ENCODE measurements at places on chromosomes 2 and 18.

DNA sequence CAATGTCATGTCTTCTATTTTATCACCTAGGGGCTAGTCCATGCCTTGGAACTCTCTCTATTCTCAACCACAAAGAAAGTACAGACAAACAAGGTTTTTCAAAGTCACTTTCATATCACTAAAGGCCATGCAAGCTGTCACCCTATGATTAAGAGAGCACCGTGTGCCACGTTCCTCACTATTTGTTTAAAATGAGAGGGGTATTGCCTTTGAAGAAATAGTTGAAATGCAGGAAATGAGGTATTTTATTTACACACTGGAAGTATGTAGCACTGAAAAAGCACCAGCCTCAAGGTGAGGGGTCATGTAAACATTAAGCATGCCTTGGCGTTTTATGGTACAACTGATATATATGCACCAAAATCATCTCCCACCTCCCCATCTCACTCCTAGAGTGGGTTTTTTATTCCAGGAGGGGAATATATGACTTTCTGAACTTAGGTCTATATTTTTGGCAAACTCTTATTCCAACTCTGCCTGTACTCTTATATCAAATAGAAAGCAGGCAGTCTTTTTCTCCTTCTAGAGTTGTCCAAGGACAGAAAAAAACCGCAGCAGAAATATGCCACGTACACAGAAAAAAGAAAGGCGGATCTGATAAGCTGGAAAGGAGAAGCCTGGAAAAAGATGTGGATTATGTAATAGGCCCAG lies 53.5 kb downstream of the VSNL1 start:
- no peak for DNase-seq

DNA sequence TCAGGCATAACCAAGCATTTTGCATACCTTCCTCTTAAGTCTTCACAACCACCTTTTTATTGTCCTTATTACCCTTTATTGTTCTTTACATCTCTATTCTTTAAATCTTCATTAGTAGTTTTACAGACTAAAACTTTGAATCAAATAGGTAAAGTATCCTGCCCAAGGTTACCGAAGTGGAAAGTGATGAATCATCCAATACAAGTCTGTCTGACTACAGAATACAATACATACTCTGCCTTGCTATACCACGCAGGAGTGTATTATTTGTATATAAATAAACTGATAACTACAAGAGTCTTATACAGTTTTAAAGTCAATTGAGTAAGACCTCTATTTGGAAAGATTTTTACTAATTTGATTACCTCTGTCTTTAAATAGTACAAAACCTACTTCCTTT lies 196.0 kb downstream of the ZEB2 start:
- no peak for DNase-seq

GRCh38 chr2:8525236-8525581 lies 156.6 kb upstream of the ID2 start:
- DNase-seq: no peak

DNA sequence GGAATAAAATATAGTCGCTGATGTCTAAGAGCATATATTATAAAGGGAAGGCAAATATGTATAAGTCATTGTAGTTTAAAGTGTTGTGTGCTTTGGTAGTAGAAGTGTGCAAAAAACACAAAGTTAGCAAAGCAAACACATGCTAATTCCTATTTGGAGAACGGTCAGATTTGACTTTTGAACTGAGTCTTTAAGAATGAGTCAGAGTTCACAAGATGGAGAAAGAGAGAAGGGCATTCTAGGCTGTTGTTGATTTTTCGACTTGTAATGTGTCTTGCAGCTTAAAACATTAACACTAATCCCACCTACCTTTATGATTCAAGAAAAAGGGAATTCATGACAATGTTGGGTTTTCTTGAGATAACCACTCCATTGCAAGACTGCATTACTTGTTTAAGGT lies 98.1 kb downstream of the CRIM1 start:
- DNase-seq: no peak

GRCh38 chr2:159399716-159400415 lies 113.4 kb upstream of the WDSUB1 start:
- DNase-seq: no peak

GRCh38 chr2:37782155-37782673 lies 110.8 kb upstream of the CDC42EP3 start:
- DNase-seq: no peak

DNA sequence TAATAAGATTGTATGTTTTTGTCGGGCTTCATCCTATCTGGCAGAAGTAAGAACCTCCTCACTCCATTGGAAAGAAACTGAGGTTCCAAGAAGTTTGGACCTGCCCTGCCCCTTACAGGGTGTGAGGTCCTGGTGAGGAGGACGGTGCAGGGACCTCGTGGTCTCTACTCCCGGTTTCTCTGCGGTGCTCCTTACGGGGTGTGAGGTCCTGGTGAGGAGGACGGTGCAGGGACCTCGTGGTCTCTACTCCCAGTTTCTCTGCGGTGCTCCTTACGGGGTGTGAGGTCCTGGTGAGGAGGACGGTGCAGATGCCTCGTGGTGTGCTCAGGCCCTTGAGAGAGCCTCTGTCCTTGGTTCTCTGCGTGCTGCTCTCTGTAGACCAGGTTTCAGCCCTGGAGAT lies 5.2 kb downstream of the CTDP1 start:
- DNase-seq: no peak

GRCh38 chr2:236726701-236727450 lies 157.3 kb downstream of the ACKR3 start:
- DNase-seq: no peak

DNA sequence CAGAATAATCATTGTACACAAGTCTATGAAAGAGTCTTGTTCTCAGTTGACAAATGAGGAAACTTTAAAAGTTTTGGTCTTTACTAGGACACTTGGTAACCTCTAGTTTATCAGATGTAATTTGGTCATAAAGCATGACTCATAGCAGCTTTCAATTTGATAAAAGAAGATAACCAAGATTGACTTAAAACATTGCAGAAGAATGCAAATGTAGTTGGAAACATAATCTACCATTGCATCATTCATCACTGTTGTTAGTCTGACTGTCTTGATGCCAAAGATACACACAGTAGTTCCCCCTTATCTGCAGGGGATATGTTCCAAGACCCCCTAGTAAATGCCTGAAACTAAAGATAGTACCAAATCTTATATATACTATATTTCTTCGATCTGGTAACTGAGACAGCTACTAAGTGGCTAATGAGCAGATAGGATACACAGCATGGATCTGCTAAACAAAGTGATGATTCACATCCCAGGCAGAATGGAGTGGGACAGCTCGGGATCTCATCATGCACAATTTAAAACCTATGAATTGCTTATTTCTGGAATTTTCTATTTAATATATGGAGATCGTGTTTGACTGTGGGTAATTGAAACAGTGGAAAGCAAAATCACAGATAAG lies 131.4 kb upstream of the CCDC68 start:
- DNase-seq: no peak

GRCh38 chr18:56995579-56996188 lies 151.2 kb upstream of the BOD1L2 start:
- DNase-seq: no peak

DNA sequence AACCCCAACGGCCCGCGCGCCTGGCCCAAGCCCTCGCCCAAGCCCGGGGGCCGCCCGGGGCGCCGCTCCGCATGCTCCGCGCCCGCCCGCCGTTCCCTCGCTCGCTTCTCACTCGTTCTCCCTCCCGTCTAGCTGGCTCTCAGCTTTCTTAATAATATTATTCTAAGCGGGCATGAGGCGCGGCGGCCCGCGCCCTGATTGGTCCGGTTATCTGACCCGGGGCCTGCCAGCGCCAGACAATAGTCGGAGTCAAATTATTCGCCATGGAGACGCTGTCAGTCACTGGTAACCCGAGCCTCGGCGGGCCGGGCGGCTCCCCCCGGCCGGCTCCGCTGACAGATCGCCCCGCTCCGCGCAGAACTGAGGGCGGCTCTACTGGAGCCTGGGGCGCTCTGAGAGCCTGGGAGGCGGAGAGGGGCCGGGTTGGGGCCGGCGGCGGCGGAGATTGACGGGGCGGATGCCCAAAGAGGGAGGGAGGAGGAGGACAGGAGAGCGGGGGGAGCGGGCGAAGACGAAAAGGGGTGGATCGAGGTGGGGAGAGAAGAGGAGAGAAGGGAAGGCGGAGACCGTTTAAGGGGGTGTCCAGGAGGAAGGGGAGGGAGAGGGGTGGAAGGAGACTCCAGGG lies at the start of gene SIX2:
Gene SIX2 (minus strand): TSS at position 150 of the 625 bp plus-strand sequence. CDS start 342 bp downstream, outside the sequence.
- no peak for DNase-seq

- DNase-seq: no peak
Observed at GRCh38 chr18:3281456-3282400, 19.8 kb downstream of the MYL12B start.

GRCh38 chr18:23377669-23378301 lies 75.3 kb upstream of the RIOK3 start:
- DNase-seq: no peak

- DNase-seq: no peak
Observed at GRCh38 chr18:55522011-55522410, 66.0 kb downstream of the TCF4 start.

GRCh38 chr2:6972067-6972710 lies 55.0 kb downstream of the RNF144A start:
- DNase-seq: no peak

GRCh38 chr18:35444636-35445035 lies 53.1 kb downstream of the INO80C start:
- DNase-seq: no peak

DNA sequence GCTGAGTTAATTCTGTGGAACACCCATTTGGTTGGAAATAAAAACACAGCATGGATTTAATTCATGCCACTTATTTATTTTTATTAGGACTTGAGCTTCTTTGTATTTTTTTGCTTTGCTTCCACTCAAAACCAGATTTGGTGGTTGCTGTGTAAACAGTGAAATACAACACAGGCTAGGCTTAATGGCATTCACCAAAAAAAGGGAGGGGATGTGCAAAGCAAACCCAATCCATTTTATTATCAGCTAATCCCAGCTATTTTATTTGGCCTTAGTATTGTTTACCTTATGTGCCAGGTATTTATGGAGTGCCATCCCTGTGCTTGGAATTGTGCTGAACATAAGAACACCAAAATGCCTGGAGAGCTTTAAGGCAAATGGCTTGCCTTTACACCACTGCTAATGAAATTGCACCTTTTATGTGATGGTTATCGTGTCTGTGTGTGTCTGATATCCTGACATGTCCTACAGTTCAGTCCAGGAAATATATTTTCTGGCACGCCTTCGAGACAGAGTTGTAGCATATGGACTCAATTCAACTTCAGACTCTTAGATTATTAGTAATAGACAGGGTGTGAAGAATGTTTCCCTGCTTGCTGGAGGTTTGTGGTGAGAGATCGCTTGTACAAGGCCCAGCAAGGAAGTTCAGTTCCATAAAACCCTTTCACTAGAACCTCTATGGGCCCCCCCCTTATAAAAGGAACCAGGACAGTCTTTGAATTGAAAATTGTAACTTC lies 99.6 kb downstream of the PRPF40A start:
- DNase-seq: no peak

DNA sequence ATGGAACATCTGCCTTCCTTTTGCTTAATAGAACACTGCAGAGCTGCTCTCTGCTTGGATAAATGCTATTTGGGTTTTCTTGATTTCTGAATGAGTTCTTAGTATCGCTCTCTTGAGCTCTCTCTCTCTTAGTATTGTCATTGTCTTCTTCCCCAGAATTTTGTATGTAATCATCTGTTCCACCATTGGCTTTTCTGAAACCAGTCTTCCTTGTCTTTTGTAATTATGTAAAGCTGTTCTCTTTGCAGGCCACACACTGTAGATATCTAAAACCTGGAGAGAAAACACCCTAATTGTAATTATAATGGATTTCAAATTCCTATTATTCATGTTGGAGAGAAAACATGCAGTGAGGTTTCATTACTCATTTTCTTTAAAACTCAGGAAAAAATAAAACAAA lies 333.1 kb upstream of the CHAC2 start:
- no peak for DNase-seq

DNA sequence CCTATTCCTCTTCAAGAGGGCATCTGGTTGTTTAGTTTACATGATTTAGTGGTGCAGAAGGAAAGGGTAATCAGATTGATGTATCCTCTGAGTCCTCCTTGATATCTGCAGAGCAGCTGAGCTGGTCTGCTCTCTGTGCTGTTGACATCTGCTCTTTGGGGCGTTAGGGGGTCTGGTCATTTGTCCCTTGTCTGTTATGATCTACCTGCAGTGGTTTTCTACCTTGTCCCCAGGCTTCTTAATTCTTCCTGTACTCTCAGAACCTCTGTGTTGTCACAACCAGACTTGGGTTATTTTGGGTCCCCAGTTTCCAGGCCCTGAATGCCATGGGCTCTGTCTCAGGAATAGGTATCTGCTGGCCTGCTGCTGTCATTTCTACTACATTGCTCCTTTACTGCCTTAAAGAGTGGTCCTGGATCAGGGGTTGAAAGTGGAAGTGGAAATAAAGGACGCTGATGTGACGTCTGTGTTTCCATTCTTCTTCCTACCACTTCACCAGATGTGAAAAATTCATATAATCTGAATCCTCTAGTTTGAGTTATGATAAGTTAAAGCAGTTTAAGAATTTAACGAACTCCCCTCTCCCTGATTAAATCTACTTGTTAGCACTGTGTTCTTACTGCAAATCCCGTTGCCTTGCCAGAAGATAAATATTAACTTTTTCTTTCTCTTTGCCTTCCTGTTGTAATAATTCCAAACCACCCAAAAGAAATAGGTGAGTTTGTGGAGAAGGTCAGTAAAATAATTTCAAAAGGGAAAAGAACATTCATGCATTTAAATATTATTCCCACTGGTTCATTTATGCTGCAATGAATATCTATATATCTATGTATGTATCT lies 16.6 kb upstream of the CPS1 start:
- no peak for DNase-seq

DNA sequence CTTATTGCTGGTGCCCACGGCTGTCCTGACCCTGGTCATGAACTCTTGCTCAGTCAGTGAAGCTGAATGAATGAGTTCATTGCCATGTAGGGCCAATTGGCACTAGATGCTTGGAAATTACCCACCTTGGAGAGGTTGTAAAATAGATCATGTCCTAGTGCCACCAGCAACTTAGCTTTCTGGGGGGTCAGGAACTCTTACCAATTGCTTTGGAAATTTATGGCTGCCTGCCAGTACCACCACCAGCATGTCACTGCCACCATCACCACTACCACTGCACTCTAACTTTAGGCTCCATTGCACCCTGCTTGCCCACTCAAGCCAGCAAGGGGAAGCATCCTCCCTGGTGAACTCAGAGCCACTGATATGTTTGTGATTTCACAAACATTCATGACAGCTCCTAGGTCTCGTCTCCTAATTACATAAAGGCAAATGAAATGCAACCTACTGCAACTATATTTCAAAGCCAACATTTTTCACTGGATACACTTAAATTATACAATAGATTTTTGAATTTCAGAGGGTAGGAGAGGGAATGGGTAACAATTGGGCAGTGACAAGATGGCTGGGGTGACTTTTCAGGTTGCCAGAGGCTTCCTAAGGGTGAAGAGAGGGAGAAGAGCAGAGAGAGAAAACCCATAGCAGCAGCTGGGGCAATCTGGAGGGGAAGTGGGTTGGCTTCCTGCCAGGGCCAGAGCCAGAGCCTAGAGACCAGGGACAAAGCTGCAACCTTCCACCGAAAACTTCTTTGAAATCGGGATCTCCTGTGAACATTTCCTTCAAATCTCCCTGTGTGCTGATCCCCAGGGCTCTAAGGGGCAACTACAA lies 3.5 kb upstream of the EMILIN1 start:
- peak; percentile 55 for DNase-seq

- DNase-seq: no peak
Observed at GRCh38 chr2:74532222-74532621, 2.5 kb downstream of the HTRA2 start.

- no peak for DNase-seq
Observed at GRCh38 chr18:9755615-9756014, 47.5 kb downstream of the RAB31 start.
